ENCODE measurements at places on chromosomes 4 and X.

DNA sequence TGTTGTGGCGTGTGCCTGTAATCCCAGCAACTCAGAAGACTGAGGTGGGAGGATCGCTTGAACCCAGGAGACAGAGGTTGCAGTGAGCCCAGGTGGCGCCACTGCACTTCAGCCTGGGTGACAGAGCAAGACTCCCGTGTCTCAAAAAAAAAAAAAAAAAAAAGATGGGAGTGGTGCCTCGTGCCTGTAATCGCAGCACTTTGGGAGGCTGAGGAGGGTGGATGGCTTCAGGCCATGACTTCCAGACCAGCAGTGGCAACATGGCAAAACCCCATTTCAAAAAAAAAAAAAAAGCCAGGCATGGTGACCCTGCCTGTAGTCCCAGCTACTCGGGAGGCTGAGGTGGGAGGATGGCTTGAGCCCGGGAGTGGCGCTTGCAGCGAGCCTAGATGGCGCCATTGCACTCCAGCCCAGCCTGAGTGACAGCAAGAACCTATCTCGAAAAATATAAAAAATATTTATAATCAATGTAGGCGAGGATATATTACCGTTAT, 27.0 kb downstream of the EIF2S3 start:
- DNase-seq = no peak

- DNase-seq = no peak
Observed at GRCh38 chrX:150257353-150258175, 105.6 kb upstream of the MAMLD1 start.

- DNase-seq = no peak
Observed at GRCh38 chrX:34144246-34144645, 12.1 kb upstream of the FAM47A start.

DNA sequence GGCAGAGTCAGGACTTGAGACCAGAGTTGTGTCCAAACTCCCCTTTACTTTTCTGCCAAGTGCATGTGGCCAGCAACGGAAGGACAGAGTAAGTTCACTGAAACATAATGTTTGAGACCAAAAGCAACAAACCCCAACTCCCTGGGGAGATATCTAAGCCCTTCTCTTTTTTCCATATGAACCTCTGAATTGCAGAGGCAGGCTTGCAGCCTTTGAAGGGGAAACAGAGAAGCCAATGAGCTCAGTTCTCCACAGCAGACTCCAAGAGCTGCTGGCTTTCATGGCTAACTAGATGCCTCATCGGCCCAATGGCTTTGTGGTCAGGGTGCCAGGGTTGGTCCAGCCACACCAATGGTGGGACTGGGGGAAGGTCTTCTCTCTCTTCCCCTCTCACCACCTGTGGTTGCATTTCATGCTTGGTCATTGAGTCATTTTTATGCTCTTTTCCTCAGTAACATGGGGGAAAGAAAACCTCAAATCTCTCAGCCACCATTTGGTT, 34.0 kb downstream of the STARD8 start:
- no peak for DNase-seq

GRCh38 chr4:53905276-53905940, 159.0 kb downstream of the CHIC2 start:
- DNase-seq = no peak

- no peak for DNase-seq
Observed at GRCh38 chr4:145828802-145829485, 109.7 kb downstream of the ZNF827 start.

- DNase-seq = no peak
Observed at GRCh38 chr4:37726666-37727065, 40.5 kb upstream of the RELL1 start.

GRCh38 chrX:154097003-154097588, 421 bp downstream of the MECP2 start:
- DNase-seq = peak; percentile 58

GRCh38 chr4:144518181-144518895, 127.6 kb upstream of the HHIP start:
- DNase-seq = no peak

GRCh38 chr4:107564326-107564725, 155.7 kb downstream of the PAPSS1 start:
- no peak for DNase-seq

- no peak for DNase-seq
Observed at GRCh38 chrX:519741-520140, 110.8 kb upstream of the SHOX start.

- DNase-seq = no peak
Observed at GRCh38 chrX:45031830-45032378, 158.9 kb downstream of the KDM6A start.

- DNase-seq = no peak
Observed at GRCh38 chr4:139790291-139790690, 124.7 kb downstream of the MGST2 start.

DNA sequence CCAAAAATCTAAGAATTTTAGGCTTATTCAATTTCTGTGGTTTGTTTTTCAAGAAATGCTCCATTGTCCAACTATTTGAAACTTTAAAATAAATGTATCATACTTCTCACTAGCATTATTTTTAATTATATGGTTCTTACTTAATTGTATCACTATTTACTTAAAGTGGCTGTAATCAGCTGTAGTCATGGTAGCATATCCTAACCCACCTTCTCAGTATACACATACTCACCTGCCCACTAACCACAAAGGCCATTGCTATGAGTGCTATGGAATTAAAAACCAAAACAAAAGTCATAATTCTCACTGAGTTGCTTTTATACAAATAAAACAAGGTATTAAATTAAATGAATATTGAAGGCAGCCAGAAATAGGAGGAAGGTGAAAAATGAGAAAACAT, 5.0 kb downstream of the FBXO8 start:
- no peak for DNase-seq

DNA sequence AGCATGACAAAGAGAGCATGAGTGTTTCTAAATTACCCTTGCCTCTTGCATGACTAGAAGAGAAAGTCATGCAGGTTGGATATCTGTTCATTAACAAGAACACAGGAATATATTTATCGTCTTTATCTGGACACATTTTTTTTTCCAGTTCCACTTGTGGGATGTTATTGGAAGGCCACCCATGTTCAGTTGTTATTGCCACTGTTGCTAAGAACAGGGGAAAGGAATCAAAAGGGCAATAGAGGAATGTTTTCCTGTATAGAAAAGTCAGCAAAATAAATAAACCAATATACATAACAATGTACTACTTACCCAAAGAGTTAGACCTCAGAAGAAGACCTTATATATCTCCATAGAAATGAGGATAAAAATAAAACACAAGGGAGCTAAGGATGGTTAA, 270.1 kb downstream of the QDPR start:
- no peak for DNase-seq

- DNase-seq = no peak
Observed at GRCh38 chrX:39629001-39629400, 468.8 kb downstream of the BCOR start.

DNA sequence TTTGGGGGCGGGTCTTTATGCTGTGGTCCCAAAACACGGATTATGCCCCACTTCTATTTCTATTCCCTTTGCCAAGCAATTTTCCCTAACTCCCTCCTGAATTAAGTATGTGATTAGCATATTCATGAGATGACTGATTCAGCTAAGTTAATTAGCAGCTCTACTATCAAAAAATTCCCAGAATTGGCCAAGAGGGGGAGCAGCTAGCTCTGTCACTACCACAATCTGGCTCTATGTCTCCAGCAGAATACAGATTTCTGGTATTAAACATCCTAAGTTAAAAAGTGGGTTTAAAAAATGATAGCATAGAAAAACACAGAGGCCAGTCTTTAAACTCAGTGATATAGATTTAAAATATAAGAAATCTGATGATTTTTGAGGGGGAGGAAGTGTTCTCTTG, 80.3 kb downstream of the GPC4 start:
- DNase-seq = no peak

- DNase-seq = no peak
Observed at GRCh38 chrX:66053414-66053813, 13.5 kb upstream of the VSIG4 start.

DNA sequence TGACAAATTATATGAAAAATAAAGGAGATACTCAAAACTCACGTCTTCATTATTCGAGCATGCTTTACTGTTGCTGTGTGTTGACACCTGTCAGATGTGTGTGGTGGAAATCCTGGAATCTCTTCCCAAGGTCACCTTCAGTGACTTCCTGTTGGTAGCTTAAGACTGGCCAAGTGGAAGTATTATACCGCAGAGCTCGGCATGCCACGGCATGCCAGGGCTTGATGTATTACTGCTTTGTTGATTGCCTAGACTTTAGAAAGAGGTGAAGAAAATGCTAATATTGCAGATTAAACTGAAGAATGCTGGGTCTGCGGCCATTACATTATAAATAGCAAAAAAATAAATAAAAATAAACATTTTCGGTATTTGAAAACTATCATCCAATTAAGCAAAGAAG, 4.6 kb downstream of the TREX2 start:
- DNase-seq = no peak

DNA sequence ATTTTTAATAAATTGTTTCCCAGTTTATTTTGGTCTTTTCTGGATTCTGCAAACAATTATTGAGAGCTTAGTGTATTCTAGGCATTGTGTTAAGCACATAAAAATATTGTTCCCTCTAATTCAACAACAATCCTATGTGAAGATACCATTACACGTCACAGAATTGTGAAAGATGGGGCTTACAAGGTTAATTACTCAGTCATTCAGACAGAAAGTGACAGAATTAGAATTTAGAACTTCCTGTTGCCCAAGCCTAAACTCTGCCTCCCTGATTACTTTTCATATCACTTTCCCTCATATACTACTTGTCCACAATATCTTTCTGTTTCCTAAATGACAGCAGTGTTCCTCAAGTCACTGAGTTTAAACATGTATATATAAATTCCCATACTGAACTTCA, 186.7 kb upstream of the VEGFC start:
- DNase-seq = no peak

- DNase-seq = peak; percentile 82
Observed at GRCh38 chrX:107716816-107717700, 58.5 kb downstream of the TSC22D3 start.

- DNase-seq = no peak
Observed at GRCh38 chr4:113474017-113474416, 287.5 kb downstream of the CAMK2D start.

- DNase-seq = no peak
Observed at GRCh38 chr4:141003193-141003592, 130.1 kb downstream of the RNF150 start.

- DNase-seq = no peak
Observed at GRCh38 chr4:86307432-86307831, 52.4 kb downstream of the MAPK10 start.

GRCh38 chrX:10327651-10328050, 170.9 kb downstream of the CLCN4 start:
- no peak for DNase-seq

DNA sequence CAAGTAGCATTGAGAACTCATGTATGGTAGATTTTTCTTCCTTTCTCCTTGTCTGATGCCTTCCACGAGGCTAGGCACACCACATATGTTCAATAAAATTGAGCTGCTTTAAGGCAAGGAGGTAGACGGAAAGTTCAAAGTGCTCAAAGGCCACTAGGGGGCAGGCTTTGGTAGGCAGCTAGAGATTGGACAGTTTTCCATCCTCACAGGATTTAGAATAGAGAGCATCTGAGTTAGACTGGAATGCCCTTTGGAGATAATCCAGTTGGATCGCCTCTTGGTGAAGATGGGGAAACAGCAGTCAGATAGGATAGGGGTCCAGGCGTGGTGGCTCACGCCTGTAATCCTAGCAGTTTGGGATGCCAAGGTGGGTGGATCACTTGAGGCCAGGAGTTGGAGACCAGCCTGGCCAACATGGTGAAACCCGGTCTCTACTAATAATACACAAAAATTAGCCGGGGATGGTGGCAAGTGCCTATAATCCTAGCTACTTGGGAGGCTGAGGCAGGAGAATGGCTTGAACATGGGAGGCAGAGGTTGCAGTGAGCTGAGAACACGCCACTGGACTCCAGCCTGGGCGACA, 30.4 kb downstream of the ELF4 start:
- peak; percentile 26 for DNase-seq

- no peak for DNase-seq
Observed at GRCh38 chrX:118254611-118255010, 91.3 kb upstream of the WDR44 start.

DNA sequence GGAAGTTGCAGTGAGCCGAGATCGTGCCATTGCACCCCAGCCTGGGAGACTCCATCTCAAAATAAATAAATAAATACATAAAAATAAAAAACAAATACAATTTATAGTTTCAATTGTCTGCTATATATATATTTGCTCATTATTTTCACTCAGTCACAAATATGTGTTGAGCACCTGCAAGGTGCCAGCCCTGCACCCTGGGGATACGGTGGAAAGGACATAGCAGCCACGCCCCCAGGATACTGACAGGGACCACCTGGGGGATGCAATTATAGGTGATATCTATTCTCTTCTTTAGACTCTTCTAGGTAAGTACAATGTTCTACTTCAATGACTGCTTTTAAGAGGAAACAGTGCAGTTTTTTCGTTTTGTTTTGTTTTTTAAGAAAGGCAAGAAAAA, 85.0 kb downstream of the JAKMIP1 start:
- no peak for DNase-seq

DNA sequence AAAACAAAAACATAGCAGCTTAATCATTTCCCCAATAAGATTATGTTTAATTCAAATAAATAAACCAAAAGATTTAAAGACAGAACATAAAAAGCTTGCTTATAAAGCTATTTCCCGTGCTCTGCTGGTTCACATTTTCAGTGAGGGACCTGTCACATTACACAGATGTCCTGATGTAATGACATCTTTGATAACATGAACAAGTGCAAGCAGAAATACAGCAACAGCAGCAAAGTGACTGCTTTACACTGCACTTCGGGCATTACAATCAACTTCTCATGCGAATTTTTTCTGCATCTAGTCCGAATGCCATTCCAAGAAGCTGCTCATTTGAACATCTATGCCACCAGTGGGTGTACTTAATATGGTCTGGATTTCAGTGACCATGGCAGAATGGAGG, 940.3 kb upstream of the IGFBP7 start:
- no peak for DNase-seq

GRCh38 chr4:27911047-27911446, 1050.4 kb downstream of the STIM2 start:
- no peak for DNase-seq

DNA sequence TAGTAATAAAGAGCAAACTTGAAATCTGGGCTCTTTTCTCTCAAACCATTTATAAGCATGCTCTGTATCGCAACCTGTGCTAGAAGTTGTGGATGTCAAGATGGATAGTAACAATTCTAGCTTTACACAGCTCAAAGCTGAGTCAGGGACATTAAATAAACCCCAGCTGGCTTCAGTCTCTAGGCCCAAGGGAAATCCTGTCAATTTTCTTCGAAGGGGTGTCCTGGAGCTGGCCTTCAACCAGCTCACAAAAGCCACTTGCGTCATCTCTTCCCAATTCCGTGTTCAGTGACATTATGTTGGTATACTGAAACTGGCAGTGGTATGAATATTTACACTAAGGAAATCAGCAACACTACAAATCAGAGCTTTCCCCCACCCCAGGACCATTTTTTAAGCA, 89.8 kb upstream of the PRKG2 start:
- no peak for DNase-seq

DNA sequence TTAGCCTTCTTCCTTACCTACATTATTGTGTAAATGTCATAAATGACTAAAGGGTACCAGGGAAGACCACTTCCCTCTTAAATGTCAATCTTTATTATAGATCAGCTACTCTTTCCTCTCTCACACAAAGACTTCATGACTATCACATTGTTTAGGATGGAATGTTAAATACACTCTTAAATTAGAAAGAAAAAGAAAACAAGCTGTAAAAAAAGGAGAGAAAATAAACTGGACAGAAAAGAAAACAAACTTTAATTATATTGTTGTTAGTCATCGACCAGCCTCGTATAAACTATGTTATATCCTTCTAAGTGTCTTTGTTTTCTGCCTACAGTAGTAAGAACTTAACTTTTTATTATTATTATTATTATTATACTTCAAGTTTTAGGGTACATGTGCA, 666.4 kb upstream of the NR3C2 start:
- no peak for DNase-seq

GRCh38 chr4:96342196-96342595, 502.3 kb downstream of the PDHA2 start:
- no peak for DNase-seq
